ENCODE measurements at places on chromosomes 3 and 15.

- no peak for DNase-seq
Measured at GRCh38 chr3:130787422-130788068, 40.9 kb upstream of the PIK3R4 start.

GRCh38 chr3:149090907-149091306 lies 4.6 kb upstream of the HLTF start:
- no peak for DNase-seq

DNA sequence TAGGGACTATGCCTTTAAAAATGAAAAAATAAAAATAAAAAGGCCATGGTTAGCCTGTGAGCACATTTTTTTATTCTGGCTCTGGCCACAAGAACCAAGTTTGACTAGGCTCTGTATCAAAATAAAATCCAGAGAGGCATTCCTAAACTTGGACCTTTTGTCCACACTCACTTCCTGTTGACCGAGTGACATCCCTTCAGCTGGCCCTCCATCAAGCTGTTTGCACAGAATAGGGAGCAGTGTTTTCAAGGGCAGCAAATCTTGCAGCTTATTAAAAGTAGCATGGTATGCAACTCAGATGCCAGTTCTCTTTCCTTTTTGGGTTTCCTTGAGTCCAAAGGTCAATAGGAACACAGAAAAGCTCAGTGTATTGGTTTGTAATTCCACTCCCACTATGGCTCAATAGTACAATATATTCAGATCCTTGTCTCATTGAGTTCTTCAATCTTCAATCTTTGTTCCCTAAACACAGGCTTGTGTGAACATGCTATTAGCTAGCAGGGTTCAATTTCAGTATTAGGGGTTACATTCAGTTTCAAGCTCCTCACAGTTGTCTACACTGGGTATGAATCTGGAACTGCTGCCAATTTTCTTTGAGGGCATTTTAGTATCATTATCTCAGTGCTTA lies 244.5 kb downstream of the RBMS3 start:
- DNase-seq: no peak

DNA sequence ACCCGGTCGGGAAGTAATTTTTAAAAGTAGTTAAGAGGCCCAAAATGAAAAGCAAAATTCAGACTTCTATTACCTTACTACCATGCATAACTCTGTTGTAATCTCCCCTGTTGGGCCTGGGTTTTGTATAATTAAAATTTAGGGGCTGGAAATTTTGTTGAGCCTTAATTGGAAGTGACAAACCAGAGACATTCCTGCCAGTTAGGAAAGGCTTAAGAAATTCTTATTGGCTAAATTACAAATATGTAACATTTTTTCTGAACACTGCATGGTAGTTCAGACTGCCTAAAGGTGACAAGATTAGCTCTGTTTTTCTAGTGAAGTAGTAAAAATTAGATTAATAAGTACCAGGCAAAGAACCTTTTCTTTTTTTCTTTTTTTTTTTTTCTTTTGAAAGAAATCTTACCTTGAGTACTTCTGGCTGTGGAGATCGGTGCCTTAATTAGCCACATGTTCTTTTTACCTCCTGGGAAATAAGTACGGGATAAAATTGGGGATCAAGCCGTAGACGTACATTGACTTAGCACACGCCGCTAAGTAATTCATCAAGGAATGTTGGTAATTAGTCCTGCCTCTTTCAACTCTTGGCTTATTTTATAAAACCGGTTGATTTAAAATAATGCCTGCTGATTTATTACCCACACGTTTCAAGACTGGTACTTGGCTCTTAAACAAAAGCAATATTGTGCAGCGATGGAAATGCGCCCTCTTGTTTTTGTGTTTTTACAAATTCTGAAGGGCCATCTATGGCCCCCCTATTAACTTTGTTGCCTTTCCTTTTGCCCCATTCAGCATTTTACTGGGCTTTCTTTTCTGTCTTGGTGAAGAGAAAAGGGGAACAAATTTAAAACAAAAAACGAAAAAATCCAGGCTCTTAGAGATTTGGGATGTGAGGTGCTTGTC lies 111.2 kb upstream of the SAMMSON start:
- no peak for DNase-seq

DNA sequence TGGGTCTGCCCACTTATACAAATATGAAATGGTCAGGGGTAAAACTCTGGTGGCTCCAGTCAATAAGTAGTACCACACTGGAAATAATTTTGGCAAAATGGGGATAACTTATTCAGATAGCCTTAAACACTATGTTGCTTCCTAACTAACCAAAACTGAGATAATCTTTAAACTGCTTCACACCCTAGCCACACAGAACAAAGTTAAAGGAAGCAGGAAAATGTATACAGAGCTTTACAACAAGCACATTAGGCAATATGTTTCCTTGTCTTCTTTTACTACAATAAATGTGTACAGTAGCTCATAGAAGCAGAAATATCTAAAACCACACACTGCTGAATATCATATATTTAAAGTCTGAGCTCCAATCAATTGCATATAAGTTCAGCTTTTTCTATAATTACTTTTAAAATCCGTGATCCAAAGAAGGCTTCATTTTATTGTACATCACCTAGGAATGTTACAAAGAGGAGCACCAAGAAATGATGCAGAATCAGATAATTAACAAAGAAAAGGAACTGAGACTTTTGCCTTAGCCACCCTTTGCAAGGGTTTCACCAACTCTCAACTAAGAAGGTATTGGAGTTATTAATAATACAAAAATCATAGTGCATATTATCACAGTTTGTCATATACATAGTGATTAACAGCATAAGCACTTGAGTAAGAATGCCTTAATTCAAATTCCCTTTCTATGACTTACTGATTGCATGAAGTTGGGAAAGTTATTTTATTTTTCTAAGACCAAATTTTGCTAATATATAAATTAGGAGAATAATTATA lies 9.2 kb upstream of the SSR3 start:
- DNase-seq: no peak

DNA sequence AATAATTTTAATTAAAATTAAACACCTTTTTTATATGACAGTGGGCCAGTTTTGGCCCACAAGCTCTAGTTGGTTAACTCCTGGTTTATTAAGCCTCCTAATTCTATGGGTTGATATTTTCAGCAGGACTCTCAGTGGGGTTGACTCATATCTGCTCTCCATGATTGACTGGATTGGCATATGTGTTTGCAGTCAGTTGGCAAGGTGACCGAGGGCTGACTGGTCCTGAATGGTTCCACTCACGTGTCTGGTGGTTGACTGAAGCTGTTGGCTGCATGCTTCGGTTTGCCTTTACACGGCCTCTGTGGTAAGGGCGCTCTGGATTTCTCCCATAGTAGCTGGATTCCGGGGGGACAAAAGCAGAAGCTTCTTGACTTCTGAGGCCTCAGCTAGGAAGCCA lies 65.3 kb upstream of the ZNF280D start:
- DNase-seq: no peak

- no peak for DNase-seq
Measured at GRCh38 chr3:142007710-142008399, 131.4 kb downstream of the ATP1B3 start.

DNA sequence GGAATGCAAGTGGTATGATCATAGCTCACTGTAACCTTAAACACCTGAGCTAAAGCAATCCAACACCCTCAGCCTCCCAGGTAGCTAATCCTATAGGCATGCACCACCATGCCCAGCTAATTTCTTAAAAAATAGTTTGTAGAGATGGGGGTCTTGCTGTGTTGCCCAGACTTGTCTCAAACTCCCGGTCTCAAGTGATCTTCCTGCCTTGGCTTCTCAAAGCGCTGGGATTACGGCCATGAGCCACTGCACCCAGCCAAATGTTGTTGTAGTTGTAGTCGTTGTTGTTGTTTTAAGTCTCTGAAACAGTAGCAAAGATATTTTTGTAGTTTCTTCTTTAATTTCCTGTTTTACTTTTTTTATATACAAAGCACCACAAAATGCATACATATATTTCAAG lies 616.6 kb downstream of the NAALADL2 start:
- DNase-seq: no peak

GRCh38 chr3:37993067-37993455 lies 2.5 kb downstream of the VILL start:
- DNase-seq: no peak

DNA sequence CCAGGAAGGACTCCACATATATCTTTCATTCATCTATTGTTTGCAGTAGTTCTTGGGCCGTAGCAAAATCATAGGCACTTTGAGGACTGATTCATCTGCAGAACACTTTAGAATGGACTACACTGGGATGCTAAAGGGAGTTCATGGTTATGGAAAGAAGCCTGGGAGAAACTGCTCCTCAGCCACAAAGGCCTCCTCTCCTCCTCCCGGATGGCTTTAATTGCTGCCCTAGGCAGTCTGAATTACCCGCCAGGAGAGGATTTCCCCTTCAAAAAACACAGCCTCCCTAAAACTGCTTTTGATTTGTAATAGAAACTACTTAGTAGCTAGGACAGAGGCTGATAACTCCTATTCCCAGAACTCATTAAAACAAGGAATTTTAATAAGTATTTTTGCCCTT lies 4.6 kb downstream of the TMEM266 start:
- DNase-seq: no peak

DNA sequence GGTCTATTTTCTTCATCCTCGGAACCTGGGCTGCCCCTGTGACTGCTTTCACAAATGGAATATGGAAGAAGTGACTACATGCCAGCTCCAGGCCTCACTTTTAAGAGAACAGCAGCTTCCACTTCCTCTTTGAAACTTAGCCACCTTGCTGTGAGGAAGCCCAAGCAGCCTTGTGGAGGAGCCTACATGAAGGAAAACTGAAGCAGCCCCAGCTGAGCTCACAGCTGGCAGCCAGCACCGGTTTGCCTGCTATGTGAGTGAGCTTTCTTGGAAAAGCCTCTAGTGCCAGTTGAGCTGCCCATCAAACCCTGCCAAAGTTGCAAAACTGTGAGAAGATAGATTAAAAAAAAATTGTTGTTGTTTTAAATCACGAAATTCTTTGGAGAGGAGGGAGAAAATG lies 498.0 kb upstream of the PROK2 start:
- no peak for DNase-seq

DNA sequence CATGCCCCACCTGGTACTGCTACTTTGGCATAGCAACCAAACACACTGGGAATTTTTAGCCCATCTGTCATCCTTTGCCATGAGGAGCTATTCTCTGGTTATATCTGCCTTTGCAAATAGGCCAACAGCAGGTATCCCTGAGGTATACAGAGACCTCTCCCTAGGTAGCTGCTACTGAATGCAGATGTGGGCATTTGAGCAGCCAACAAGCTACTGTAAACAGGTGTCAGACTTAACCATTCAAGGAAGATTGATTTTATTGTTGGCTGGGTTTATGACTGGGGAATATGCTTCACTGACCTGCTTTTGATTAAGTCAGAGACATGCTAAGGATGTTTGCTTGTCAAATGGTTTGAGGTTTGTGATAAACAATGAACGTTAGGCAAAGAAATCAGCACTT lies 183.2 kb downstream of the OXSM start:
- no peak for DNase-seq

DNA sequence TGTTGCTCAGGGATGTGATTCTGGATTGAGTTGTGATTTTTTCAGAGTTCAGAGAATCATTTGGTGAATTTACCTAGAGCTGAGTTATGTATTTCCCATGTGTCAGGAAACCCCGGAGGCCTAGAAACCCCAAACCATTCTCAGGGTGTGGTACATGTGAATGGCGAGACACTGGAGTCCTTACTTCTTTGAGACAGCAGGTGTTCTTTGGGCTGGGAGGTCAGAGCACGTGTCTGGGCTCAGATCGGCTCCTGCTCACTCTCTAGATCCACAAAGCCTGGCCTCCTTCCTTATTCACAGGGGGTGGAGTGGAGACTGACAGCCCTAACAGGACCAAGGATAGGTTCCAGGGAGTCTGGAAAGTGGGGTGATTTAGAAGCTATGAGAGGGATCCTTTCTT lies 145.8 kb downstream of the CHDH start:
- no peak for DNase-seq

DNA sequence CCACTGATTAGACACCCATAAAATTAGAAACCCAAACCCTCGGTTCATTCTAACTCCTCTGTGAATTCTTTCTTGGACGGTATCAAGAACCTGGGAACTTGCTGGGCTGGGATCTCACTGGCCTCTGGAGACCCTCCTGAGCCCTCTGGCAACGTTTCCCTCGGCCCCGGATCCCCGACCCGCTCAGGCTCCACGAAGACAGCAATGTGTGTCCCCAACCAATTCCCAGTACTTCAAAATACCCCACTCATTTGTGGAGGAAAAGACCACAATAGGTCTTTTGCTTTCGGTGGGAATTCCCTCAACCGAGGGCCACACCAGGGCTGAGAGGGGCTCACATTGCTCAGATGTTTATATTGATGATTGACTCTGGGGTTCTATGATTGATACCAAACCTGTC lies 117.9 kb upstream of the PRR20G start:
- no peak for DNase-seq

- no peak for DNase-seq
Measured at GRCh38 chr15:48647962-48648361, 2.5 kb upstream of the FBN1 start.

DNA sequence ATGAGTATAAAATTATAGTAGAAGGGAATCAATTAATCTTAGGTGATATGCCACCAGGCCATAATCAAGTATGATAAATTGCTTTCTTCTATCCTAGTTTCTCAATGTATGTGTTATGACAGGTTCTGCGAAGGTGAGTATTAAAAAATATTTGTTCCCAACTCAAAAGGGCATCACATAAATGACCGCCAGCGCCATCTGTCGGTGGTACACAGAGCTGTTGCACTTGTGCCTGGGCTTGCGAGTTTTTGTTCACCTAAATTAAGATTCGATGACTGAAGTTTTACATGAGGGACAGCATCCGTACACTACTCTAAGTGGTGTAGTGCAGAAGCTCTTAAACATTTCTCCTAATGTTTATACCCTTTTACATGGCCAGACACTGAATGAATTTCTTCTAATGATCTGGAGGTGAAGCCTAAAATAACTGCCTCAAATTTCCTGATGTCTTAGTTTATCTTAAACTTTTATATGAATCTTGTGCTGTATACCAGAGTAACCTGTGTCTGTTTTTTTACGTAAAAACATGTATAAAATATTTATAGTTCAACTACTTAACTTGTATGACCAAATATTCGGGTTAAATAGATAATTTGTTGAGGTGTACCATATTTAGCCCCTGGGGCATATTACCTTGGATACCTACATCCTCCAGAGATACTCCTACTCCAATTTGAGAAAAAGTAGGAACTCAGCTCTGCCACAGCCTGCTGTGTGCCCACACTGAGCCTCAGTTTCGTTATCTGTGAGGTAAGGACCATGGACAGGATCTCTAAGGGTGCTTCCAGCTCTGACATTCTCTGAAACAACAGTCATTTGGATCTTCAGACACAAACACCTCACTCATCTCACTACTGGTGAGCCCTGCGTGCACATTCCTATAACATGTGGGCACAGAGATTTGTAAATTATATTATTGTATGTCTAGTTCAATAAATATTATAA lies 365.6 kb downstream of the MAGI1 start:
- DNase-seq: no peak

DNA sequence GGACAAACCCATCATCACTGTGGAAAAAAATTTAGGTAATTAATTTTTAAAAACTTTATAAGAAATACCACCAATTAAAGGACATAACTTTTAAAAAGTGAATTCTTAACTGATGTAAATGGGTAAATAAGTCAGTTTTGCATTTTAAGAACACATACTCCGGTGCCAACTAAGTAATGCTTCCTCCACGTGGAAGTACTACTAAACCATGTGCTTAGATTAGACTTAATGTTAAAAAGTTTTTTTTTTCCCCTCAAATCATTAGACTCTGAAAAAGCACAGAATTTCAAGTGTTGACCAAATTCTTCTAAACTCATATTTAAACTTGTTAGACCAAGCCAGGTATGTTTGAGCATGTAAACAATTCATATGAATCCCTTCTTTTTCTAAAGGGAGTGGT lies 242.0 kb downstream of the NFKBIZ start:
- DNase-seq: no peak

Measured in stimulated activated CD8-positive, alpha-beta memory T cell treated with anti-CD3 and anti-CD28 coated beads, Interleukin-4, amount 100 ng/mL, for 24 hours (primary cell).